ENCODE measurements at places on chromosomes 2 and 18.

GRCh38 chr18:59150236-59150635, 10.6 kb downstream of the SEC11C start:
- DNase-seq: no peak

GRCh38 chr18:22399949-22400348, 17.8 kb downstream of the CTAGE1 start:
- no peak for DNase-seq

DNA sequence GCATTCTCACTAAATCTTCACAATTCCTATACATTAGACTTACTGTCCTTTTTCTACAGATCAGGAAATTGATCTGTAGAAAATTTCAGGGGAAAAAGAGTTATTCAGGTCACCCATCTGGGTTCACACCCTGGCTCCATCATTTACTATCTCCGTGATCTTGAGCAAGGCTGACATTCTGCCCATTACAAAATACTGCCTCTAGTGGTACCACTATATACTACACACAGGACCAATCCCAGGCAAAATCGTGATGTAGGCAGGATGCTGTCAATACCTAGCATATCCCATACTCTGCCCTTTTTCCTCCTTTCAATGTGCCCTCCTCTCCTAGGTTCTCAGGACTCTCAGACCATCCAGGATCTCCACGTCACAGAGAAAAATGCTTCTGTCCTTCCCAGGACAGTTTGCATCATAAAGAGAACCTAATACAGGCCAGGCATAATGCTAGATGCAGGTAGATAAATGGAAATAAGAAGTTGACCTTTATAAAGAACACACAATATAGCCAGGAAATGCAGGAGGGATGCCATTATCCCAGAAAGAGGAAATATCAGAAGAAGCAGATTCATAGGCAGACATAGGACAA, 101.9 kb downstream of the CDH20 start:
- no peak for DNase-seq

- no peak for DNase-seq
Observed at GRCh38 chr2:12424219-12424618, 292.5 kb upstream of the TRIB2 start.

All from activated effector memory CD4-positive, alpha-beta T cell treated with anti-CD3 and anti-CD28 coated beads, Interleukin-2, amount 50 U/mL, for 16 hours (primary cell).